ENCODE measurements at places on chromosomes 1 and 21. TPM values are rescaled to one million over a fixed set of nuclear protein-coding genes. Genes with fewer than 3 reads are reported as not detected.

Gene KCNA3
- total RNA-seq = 6.7 TPM

Gene RNF186
- total RNA-seq = 0.19 TPM

Gene C1orf94
- total RNA-seq = 17.9 TPM

Gene LRP8
- 223 TPM for total RNA-seq

Gene YOD1
- 10.9 TPM for total RNA-seq

Gene TMPRSS15
- 0.68 TPM for total RNA-seq

Gene S100A8
- 3.0 TPM for total RNA-seq

Gene IRF6
- total RNA-seq = 8.7 TPM

GRCh38 chr1:182700351-182700709 is 15.9 kb upstream of the RGS8 start:
- H3K4me3 ChIP-seq = no peak overlapping the region
- no peaks in the 10 kb centered on the region for H3K27me3 ChIP-seq
- H3K36me3 ChIP-seq = no peaks in the 10 kb centered on the region
- no peak for DNase-seq
- peaks cover 15% of the 10 kb centered on the region for H3K4me1 ChIP-seq
- H3K27ac ChIP-seq = no peak overlapping the region

DNA sequence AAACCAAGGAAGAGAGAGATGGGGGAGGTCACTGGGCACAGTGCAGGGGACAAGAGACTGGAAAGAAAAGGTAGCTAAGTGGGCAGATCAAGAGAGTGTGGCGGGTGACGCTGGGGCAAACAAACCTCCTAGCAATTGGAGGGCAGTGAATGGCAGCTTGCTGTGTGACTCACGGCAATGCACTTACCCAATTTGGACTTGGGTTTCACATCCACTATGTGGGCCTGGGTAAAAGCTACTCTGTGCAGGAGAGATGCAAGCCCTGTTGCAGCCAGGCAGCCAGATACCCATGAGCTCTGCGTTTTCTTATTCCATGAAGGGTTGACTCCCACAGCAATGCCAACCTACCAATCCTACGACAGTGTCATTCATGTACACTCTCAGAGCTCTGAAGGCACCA is 9.5 kb downstream of the PLXNA2 start:
- H3K27ac ChIP-seq = no peak overlapping the region
- H3K4me3 ChIP-seq = no peak overlapping the region
- no peaks in the 10 kb centered on the region for H3K27me3 ChIP-seq
- no peak for DNase-seq
- peaks cover 20% of the 10 kb centered on the region for H3K4me1 ChIP-seq

DNA sequence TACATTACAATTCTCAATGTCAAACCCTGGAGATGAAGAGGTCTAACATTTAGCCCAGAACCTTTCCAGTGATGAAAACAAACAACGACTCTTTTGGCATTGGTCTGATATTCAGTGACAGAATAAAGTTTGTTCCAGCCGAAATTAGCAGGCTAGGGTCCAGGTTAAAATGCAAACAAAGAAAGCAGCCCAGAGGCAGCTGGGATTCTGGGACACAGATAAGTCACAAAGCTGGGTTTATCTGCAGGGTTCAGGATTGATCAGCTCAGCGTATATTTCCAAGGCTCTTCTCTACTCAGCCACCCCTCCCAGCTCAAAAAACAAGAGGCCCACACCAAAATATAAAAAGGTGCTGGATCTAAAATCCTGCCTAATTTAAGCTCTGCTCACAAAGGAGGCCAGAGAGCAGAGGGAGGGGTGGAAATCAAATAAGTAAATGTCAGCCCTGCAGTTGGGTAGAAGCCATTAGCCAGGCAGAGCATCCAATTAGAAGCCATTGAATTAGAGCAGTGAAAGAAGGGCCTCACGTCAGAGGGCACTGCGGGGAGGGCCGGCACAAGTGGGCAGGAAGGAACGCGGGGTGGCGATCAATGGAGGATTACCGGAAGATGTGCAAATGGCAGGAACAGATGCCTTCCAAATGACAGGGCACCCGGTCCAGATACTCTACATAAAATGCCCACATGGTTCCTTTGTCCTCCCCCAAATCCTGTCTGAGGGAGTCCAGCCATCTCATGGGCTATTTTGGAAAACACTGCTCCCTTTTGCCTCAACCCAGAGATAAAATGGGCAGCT is 3.2 kb upstream of the KLHDC8A start:
- DNase-seq = peak; percentile 45
- no peaks in the 10 kb centered on the region for H3K36me3 ChIP-seq
- peak overlapping the region; percentile 70 for H3K27ac ChIP-seq
- H3K4me1 ChIP-seq = peaks cover 51% of the 10 kb centered on the region
- no peak overlapping the region for H3K4me3 ChIP-seq
- H3K27me3 ChIP-seq = no peaks in the 10 kb centered on the region

- H3K27me3 ChIP-seq = no peaks in the 10 kb centered on the region
- no peak overlapping the region for H3K4me3 ChIP-seq
- H3K4me1 ChIP-seq = peaks cover 29% of the 10 kb centered on the region
- H3K36me3 ChIP-seq = no peaks in the 10 kb centered on the region
- peak overlapping the region; percentile 28 for H3K27ac ChIP-seq
Measured at GRCh38 chr1:112625696-112626095, 6.1 kb downstream of the CAPZA1 start.

DNA sequence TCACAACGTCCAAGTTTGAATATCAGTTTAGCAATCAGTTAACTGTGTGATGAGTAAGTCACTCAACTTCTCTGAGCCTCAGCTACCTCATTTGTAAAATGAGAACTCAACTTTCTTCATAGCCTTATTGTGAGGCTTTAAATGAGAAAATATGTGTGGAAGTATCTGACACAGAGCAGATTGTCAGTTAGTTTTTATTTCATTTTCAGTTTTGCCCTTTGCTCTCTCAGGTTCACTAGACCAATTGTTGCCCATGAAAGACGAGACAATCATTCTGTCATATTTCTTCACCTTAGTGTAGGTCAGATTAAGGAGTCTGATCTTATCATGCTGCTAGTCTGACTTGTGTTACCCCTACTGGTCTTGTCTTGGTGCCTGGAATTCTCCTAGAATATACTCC is 232.8 kb upstream of the PTBP2 start:
- no peaks in the 10 kb centered on the region for H3K27me3 ChIP-seq
- H3K4me1 ChIP-seq = no peaks in the 10 kb centered on the region
- no peak overlapping the region for H3K27ac ChIP-seq
- H3K4me3 ChIP-seq = no peak overlapping the region
- H3K36me3 ChIP-seq = no peaks in the 10 kb centered on the region

DNA sequence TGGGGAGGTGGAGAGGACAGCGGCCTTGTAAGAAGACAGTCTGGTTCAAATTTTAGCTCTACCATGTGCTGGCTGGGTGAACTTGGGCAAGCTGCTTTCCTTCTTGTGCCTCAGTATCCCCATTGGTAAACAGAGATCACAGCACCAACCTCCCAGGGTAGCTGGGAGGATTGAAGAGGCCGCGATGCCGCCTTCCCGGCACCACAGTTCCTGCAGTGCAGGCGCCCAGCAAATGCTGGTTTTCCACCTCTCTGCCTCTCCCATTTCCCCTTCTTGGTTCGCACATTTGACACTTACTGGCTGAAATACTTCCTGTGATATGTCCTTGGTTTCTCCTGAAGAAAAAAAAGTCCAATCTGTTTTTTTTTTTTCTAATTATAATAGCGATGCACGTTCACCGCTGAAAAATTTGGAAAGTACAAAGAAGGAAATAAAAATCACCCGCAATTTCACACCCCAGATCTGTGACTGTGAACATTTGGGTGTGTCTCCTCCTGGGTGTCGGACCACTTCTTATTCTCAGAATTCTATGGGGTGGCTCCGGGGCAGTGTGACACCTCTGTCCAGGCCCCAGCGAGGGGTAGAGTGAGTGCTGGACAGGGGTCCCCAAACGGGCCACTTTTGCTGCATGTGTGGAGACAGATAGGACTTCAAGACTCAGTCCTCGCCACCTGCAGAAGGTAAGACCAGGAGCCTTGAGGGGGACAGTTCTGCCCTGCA is 73.1 kb downstream of the RUNX3 start:
- H3K4me3 ChIP-seq = no peak overlapping the region
- H3K27me3 ChIP-seq = no peaks in the 10 kb centered on the region
- H3K36me3 ChIP-seq = no peaks in the 10 kb centered on the region
- no peak for DNase-seq
- H3K4me1 ChIP-seq = no peaks in the 10 kb centered on the region

DNA sequence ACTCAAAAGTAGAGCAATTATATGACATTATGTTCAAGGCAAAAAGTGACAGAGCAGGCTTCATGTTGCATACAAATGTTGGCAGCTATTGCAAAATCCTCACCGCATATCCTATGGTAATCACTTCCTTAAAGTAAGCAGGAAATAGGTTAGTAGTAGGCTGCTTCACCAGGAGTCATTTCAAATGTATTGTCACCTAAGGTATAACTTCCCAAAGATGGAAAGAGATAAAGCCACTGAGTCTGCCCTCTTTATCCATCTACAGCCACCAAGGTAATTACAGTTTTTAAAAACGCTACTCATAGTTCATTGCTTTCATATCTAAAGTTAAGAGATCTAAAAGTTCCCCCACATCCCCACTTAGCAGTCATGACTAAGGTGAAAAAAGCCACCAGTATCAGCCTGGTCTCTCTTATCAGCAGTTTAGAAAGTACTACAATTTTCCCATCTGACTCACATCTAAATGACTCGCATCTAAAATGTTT is 31.6 kb upstream of the UBE2U start:
- DNase-seq = no peak
- no peaks in the 10 kb centered on the region for H3K36me3 ChIP-seq
- H3K4me3 ChIP-seq = no peak overlapping the region
- H3K4me1 ChIP-seq = peaks cover 6% of the 10 kb centered on the region
- no peak overlapping the region for H3K27ac ChIP-seq

GRCh38 chr1:158978730-158979129 is 31.0 kb upstream of the IFI16 start:
- no peaks in the 10 kb centered on the region for H3K36me3 ChIP-seq
- DNase-seq = no peak
- no peaks in the 10 kb centered on the region for H3K27me3 ChIP-seq
- no peaks in the 10 kb centered on the region for H3K4me1 ChIP-seq
- no peak overlapping the region for H3K4me3 ChIP-seq

DNA sequence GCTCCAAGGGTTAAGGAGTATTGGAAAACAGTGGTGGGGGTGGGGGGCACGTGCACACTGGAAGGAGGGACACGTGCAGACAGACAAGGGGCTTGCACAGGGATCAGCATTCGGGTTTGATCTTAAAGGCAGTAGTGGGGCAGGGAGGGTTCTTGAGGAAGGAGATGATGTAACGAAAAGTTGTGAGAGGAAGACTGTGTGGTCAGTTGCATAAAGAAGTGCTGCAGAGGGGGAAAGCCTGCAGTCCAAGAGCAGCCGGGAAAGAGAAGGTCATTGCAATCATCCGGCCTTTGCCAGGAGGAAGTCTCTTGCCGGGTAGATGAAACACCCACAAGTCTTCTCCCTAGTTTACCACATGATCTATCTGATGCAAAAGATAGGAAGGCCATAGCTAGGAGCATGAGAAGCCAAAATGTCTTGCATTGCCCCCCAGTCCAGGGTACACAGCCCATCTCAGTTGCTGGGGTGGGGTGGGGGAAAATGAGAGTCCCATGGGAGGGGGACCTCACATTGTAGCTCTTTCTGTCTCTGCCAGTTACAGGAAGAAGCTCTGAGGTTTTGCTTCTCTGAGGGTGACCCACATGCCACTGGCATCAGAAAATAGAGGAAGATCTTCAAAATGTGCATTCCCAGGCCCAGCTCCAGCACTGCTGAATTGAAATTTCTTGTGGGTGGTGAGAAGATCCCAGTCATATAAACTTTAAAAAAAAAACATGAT is 202.5 kb upstream of the RAB4A start:
- H3K36me3 ChIP-seq = no peaks in the 10 kb centered on the region
- H3K27me3 ChIP-seq = no peaks in the 10 kb centered on the region
- DNase-seq = peak; percentile 49
- no peak overlapping the region for H3K4me3 ChIP-seq

GRCh38 chr1:54927472-54928240 is 40.7 kb upstream of the DHCR24 start:
- H3K4me3 ChIP-seq = no peak overlapping the region
- H3K27me3 ChIP-seq = no peaks in the 10 kb centered on the region
- no peaks in the 10 kb centered on the region for H3K36me3 ChIP-seq

DNA sequence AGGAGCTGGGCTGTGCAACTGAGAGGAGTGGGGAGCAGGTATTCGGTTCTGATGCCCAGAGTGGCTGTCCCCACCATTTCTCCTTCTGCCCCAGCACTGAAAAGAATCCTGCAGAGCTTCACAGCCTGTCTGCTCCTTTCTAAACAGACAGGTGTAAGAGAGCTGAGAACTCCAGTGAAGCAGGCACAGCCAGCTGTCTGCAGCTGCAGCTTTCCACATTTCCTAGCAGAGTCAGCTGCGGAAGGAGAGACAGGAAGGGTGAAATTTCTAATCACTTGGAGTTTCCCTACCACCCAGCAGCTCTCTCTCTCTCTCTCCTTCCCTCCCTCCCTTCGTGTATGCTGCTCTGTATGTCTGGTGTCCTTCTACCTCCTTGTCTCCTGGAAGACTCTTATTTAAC is 40.5 kb upstream of the GJB5 start:
- no peaks in the 10 kb centered on the region for H3K4me1 ChIP-seq
- no peak for DNase-seq
- H3K4me3 ChIP-seq = no peak overlapping the region
- no peaks in the 10 kb centered on the region for H3K36me3 ChIP-seq
- H3K27me3 ChIP-seq = no peaks in the 10 kb centered on the region
- no peak overlapping the region for H3K27ac ChIP-seq

DNA sequence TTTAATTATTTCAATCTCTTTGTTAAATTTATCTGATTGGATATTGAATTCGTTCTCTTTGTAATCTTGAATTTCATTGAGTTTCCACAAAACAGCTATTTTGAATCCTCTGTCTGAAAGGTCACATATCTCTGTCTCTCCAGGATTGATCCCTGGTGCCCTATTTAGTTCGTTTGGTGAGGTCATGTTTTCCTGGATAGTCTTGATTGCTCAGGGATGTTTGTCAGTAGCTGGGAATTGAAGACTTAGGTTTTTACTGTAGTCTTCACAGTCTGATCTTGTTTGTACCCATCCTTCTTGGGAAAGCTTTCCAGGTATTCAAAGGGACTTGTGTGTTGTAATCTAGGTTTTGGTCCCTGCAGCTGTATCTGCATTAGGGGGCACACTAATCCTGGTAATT is 6.8 kb upstream of the MTARC2 start:
- H3K27ac ChIP-seq = no peak overlapping the region
- no peaks in the 10 kb centered on the region for H3K36me3 ChIP-seq
- no peaks in the 10 kb centered on the region for H3K27me3 ChIP-seq
- DNase-seq = no peak
- no peak overlapping the region for H3K4me3 ChIP-seq

DNA sequence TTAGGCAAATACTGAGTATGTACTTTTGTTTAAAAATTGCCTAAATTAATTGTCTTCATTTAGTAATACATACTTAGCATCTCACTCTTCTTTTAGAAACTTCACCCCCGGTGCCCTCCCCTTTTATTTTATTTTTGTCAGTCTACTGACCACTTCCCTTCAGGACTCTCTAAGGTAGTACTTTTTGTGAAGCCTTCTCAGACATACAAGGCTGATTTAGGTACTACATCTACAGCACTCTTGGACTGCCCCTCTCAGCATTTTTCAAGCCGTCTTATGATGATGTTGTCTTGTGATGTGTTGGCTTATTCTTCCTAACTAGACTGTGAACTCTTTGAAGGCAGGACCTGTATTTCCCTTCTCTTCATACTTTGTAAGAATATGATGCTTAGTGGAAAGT is 24.7 kb downstream of the RPS6KC1 start:
- no peaks in the 10 kb centered on the region for H3K27me3 ChIP-seq
- no peaks in the 10 kb centered on the region for H3K36me3 ChIP-seq
- H3K4me1 ChIP-seq = no peaks in the 10 kb centered on the region

GRCh38 chr1:110098222-110099026 is 13.8 kb upstream of the UBL4B start:
- no peaks in the 10 kb centered on the region for H3K4me1 ChIP-seq
- no peaks in the 10 kb centered on the region for H3K36me3 ChIP-seq
- no peak for DNase-seq
- H3K27me3 ChIP-seq = no peaks in the 10 kb centered on the region
- H3K27ac ChIP-seq = no peak overlapping the region
- H3K4me3 ChIP-seq = no peak overlapping the region
